ENCODE measurements at places on chromosomes 16 and 17.

DNA sequence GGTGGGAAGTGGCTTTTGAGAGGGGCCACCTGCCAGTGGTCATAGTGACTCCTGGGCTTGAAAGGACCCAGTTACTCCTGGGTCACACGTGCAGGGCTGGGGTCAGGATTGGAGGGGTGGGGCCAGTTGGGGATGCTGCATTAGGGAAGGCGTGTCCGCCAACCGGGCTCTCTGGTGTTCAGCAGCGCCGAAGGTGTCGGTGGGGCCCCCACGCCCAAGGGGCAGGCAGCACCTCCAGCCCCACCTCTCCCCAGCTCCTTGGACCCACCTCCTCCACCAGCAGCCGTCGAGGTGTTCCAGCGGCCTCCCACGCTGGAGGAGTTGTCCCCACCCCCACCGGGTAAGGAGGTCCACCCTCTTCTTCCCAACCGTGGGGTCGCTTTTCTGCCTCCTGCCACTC is 9.5 kb downstream of the ABI3 start:
- no peak for DNase-seq

DNA sequence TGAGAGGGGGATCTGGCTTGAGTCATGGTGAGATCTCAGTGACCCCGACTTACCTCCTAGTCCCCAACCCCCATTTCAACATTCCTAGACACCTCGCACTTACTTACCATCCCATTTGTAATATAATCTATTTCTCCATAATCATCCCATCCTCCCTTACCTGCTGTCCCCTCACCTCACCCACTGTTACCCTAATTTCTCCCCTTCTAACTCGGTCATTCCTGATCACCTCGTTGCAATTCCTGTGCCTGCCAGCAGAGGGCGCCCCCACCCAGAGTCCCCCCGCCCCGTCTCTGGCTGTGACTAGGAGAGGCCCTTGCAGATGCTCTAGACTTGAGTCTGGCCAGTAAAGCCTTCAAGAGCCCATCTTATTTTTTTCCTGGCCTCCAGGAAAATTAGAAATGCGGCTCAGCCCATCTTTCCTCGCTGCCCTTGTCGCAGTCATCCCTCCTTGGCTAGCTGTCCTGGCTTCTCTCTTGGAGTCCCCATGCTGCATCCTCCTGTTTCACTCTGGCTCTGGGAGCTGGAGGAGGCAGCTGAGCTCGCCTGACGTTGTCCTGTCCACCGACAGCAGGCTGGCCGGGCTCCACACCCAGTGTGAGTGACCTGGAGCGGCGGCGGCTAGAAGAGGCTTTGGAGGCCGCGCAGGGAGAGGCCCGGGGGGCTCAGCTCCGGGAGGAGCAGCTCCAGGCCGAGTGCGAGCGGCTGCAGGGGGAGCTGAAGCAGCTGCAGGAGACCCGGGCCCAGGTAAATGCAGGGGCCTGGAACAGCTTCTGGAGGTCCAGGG is 5.0 kb downstream of the TBKBP1 start:
- DNase-seq = peak; percentile 91

DNA sequence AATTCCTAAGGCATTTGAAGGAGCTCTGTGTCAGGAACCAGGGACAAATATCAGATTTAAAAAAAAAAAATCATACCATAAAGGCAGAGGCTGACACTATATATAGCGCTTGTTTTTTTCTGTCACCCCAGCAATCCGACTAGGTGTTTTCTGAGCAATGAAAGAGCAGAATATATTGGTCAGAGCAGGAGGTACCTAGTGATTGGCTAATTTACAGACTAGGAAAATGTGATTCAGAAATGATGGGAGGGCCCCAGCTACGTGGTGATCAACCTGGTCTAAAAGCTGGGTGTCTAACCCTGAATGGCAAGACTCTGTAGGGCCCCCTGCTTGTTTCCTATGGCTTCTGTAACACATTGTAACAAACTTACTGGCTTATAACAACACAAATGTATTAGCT is 195.5 kb upstream of the XYLT1 start:
- DNase-seq = no peak

DNA sequence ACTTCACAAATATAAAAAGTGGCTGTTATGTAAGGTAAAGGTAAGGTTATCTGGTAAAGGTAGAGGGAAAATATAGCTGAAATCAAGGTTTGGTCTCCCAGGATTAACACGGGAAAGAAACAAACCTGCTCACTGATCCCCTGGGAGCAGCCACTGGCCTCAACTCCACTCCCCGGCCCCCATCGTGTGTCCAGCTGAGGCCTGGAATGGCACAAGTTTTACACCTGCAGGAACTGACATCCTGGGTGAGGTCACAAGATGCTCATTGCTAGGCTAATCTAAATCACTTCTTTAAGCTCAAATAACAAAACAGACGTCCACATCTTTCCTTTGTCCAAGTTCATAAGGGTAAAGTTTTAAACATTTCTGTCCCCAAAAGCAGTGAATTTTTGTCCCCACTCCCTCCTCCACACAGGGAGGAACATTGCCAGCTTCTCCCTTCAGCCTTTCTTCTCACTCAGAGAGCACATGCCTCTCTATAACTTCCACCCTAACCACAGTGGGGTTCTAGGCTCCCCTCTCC is 46.3 kb downstream of the ERN1 start:
- DNase-seq = no peak

DNA sequence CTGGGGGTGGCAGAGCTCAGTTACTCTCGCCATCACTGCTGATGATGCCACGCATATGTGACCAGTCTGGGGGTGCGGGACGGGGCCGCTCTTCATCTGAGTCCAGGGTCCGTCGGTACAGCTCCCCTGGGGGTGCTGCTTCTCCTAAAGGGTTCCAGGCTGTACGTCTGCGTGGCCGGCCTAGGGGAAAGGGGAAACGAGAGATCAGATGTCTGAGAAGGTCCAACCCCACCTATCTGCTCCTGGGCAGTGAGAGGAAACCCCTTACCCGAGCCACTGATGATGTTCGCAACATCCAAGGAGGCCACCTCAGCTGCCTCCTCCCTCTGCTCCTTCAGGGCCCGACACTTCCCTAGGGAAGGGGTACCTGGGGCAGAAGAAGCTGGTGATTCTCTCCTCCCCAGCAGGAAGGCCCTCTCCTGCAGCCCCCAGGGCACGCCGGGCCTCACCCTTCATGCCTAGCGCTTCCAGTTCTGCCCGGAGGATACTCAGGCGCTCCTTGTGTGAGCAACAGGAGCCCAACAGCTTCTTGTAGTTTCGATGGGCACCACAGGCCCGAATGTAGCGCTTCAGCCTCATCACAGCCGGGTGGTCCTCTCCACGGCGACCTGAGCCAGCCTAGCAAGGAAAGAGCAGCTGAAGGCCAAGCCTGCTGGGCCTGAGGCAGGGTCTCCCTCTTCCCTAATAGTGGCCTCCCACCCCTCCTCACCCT is 2.1 kb downstream of the HIRIP3 start:
- DNase-seq = no peak

GRCh38 chr17:76075364-76076145 is 974 bp downstream of the GALR2 start:
- no peak for DNase-seq

DNA sequence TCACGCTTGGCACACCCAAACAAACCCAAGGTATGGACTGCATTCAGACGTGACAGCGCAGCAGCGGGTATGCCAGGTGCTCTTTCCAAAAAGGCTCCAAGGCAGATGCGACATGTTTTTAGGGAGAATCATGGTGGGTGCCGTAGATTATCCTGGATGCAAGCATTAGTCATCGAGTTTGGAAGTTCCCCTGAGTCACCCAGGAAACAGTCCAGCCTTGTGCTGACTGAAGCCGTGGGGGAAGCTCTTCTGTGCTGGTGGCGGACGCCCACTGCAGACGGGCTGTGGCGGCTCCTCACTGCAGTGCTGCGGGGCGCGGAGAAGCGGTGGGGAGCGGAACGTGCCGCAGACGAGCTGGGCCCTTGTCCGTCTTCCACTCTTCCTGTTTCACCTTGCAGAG is 13.9 kb downstream of the JPT2 start:
- no peak for DNase-seq

DNA sequence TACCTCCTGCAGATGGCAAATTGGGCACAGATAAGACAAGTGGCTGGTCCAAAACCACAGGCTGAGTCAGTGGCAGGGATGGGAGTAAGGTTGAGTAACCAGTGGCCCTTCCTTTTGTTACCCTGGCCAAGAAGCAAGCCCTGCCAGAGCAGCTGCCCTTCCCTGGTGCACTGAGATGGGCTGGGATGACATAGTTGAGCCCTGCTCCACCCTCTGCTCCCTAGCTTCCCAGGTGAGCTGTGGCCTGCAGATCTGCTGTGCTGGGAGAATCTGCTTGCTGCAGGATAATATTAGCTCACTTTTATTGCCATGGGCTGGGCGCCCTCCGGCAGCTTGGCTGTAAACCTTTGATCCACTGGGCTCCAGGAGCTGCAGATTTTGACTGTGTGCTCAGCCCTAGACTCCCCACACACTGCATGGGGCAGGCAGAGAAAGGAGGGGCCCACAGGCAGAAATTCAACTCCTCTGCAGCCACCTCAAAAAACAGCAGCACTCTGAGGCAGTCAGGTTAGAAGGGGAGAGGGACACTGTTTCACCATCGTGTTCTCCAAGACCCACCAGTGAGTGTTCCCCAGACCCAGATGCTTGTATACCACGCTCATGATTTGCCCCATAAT is 101.8 kb downstream of the CBLN1 start:
- DNase-seq = no peak

DNA sequence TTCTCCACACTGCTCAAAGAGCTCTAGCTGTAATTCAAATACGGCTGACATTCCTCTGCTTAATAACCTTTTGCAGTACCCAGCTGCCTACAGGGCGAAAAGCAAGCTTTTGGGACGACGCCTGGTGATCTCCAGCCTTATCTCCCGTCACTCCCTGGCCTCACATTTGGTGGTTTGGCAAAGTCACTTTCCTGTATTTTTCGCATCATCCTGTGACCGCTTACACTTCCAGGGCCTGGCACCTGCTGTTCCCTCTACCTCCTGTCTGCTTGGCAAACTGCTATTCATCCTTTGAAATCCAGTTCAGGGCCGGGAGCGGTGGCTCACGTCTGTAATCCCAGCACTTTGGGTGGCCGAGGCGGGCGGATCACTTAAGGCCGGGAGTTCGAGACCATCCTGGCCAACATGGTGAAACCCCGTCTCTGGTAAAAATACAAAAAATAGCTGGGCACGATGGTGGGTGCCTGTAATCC is 2.7 kb upstream of the BHLHA9 start:
- DNase-seq = no peak

DNA sequence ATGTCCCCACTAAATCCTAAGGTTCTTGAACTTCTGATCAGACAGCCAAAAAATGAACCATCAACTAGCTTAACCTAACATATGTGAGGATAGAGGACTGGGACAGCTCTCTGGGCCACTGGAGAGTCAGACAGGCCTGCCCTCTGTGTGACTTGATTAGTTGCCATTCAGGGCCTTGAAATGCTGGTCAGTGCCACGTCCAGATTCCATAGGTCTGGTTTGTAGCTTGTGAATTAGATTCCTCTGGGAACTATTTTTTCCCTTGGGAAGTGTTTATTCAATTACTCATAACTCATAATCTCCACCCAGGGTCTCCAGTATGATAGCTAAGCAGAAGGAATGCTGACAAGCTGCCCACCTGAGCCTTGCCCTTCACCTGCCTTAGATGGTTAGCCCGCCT is 48.2 kb downstream of the IGF2BP1 start:
- no peak for DNase-seq

GRCh38 chr17:4195306-4195705 is 52.3 kb downstream of the CYB5D2 start:
- DNase-seq = no peak

DNA sequence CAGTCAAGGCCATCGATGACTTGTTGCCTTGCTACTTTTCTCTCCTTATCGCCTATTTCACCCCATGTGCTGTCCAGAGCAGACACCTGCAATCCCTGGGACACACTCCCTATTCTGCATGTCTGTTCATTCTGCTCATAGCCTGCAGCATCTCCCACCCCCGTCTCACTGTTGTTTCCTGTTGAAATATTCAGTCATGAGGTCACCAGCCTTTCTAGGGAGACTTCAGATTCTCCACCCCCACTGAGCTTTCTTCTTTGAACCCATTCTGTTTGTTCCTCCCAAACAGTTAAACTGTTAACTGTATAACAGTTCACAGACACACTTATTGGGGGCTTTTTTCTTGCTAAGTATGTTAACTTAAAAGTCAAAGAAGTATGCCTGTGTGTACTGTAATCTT is 94.4 kb downstream of the AATF start:
- no peak for DNase-seq

GRCh38 chr16:57003439-57004386 is 14.4 kb downstream of the NLRC5 start:
- peak; percentile 44 for DNase-seq

- no peak for DNase-seq
Measured at GRCh38 chr17:83010206-83011200, 68.9 kb upstream of the METRNL start.

DNA sequence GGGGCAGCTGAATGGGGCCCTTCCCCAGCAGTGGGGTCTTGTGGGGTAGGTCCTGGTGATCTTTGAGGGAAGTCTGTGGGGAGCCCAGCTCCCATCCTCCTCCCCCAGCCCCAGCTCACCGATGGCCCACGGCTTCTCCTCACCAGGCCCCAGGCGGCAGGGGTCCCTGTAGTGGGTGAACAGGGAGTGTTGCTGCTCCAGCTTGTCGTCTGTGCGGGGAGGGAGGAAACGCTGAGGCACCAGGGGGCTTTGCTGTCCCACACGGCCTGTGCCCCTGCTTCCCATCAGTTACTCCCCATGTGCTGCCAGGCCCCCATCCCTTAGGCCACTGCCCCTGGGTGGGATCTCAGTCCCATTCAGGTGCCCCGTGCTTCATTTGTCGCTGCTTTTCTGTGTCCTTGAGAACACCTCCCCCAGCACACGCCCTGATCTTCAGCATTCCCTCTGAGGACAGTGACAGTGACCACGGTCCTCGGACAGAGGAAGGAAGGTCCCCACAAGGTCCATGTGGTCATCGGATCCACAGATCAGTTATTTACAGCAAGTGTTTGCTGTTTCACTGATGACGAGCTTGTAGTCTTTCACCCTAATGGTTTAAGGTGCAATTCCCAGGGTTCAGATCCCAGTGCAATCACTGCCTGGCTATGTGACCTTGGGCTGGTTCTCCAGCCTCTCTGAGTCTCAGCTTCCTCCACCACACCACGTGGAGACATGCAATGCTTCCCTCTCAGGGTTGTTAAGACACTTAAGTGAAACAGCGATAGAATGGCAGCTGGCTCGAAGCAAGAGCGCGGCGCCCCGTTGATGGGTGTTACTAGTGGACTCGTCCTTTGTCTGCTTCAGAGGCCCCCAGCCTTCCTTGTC is 53.1 kb downstream of the PRMT7 start:
- DNase-seq = no peak

DNA sequence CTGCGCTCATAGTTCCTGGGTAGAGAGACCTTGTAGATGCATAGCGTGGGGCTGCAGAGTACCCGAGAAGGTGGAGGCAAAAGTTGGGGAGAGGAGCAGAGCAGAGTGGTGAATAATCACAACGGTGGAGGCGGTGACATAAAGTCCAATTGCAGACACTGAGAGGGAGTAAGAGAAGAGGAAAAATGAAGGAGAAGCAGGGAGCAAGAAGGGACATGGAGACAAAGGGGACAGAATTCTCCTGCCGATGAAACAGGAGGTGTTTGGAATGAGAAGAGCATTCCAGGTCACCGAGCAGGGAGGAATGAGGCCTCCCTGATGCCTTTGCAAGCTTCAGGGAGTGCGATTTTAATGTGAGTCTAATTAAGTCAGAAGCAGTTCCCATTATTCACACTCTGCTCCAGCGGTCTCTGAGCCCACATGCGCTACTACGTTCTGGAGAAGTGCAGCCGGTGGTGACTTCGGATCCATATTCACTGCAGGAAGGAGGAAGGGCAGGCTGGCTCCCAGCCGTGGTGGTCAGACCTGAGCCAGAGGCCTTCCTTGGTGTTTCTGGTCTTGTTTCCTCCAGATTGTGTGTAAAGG is 108.0 kb upstream of the DNAH9 start:
- no peak for DNase-seq

- DNase-seq = no peak
Measured at GRCh38 chr17:37405955-37406634, 541 bp downstream of the ACACA start.
